ENCODE measurements at places on chromosomes 3 and 15.

GRCh38 chr3:190117981-190118380 lies 2.7 kb downstream of the P3H2 start:
- DNase-seq = no peak

DNA sequence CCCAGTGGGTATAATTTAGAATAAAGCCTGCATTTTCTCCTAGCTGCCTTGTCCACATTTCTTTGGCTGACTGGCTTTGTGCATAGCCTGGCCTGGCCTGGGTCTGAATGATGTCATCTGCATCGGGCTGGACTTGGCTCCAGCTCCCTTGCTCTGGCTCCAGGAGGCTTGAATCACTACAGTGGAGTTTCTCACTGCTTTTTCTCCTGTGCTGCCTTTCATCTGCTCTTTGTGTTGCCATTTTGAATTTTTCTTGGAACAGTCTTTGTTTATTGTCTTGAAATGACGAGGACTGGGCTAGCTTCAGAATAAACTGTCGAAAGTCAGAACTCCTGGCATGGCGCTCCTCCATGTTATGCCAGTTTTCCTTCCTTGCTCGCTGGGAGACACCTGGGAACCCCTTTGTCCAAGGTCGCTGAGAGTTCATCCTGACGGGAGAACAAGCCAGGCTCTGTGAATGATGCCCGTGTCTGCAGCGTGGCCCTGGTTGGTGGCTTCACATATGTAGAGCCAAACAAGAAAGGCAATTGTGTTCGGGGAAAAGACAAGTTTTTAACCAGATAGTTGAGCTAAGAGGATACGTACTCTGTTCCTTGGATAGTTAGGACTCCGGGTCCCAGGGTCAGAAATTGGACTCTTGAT lies 258.9 kb downstream of the PDZRN3 start:
- DNase-seq = no peak

DNA sequence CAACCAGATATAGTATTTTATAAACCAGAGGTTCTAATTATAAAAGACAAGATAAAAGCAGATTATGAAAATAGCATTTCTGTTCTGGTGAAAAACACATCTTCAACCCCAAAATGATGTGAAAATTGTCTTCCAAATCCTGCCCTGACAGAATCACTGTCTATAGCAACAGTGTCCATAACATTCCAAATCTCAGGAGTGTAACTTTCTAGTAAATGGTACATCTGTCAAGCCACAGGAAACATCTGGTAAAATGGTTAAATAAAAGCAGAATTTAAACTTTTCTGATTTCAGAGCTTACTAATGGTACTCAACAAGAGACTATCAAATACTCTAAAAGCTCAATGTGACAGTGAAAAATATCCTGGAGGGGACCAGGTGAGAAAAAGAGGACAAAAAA lies 60.5 kb downstream of the VGLL4 start:
- DNase-seq = no peak

DNA sequence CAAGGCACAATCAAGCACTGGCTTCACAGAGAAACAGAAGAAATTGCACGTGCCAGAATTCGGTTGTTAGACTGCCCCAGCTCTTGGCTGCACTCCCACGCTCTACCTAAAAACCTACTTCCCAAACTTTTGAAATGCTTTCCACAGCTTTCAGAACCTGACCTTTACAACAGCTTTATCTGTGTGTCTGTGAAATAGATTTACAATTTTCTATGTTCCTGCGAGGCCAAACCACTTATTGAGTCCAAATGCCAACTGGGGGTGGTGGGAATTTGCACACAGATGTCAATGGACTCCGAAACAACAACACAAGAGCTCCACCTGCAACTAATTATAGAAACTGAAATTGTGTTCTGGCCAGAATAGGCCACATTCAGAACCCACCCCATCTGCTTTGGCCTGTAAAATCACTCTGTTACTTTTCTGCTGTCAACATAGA lies 44.6 kb downstream of the ERC2 start:
- no peak for DNase-seq

GRCh38 chr15:42608110-42608531 lies 32.7 kb downstream of the STARD9 start:
- DNase-seq = no peak

GRCh38 chr15:48103647-48104046 lies 17.1 kb upstream of the SLC24A5 start:
- no peak for DNase-seq

Data from RKO (cell line).